Osteocyte (in vitro differentiated cells): ENCODE measurements at places on chromosomes 6 and 20. TPM values are rescaled to one million over a fixed set of nuclear protein-coding genes. Genes with fewer than 3 reads are reported as not detected.

GRCh38 chr6:148407372-148407771, 64.7 kb downstream of the SASH1 start:
- peaks cover 30% of the 10 kb centered on the region for H3K4me1 ChIP-seq
- peak overlapping the region; percentile 81 for H3K27ac ChIP-seq
- no peaks in the 10 kb centered on the region for H3K27me3 ChIP-seq
- no peak for DNase-seq
- peak overlapping the region; percentile 17 for H3K4me3 ChIP-seq

The CCDC170 gene
- 0.78 and 0.84 TPM in 2 replicates for total RNA-seq

DNA sequence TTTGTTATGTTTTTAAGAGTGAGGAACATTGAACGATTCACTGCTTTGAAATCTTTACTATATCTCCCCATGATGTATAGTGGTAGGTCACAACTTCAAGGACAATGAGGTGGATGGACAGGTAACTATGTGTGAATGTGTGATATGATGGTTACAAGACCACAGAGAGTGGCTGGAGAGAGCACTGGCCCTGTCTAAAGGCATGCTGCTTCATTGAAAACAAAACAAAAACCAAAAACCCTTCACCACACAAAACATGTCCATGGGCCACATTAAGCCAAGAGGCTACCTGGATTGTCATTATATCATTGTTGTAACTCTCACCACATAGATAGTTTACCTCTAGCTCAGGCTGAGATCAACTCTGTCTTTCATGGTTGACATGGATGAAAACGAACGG, 180.6 kb upstream of the TENT5A start:
- no peak overlapping the region for H3K27ac ChIP-seq
- peaks cover 10% of the 10 kb centered on the region for H3K4me1 ChIP-seq
- no peak overlapping the region for H3K4me3 ChIP-seq
- H3K27me3 ChIP-seq, result no peaks in the 10 kb centered on the region
- H3K36me3 ChIP-seq, result no peaks in the 10 kb centered on the region

- no peaks in the 10 kb centered on the region for H3K4me1 ChIP-seq
- DNase-seq, result no peak
- H3K27ac ChIP-seq, result no peak overlapping the region
- no peaks in the 10 kb centered on the region for H3K36me3 ChIP-seq
- H3K27me3 ChIP-seq, result no peaks in the 10 kb centered on the region
Observed at GRCh38 chr20:19288061-19288460, 75.6 kb downstream of the SLC24A3 start.
